ENCODE measurements at places on chromosomes 5 and 9. TPM values are rescaled to one million over a fixed set of nuclear protein-coding genes. Genes with fewer than 3 reads are reported as not detected.

The CLIC3 gene
- total RNA-seq, result 0.55 TPM

The ANXA2R gene
- total RNA-seq, result 2.1 TPM

The PRRT1B gene
- not detected for total RNA-seq

The SLC34A1 gene
- not detected for total RNA-seq

The PCDHA9 gene
- 0.11 TPM for total RNA-seq

The NMRK1 gene
- total RNA-seq, result 17.5 TPM

The ANKDD1B gene
- 0.62 TPM for total RNA-seq

The ISL1 gene
- total RNA-seq, result 5.9 TPM

The ARL14EPL gene
- total RNA-seq, result 0.89 TPM

Measured in uterine smooth muscle cell (primary cell).